ENCODE measurements at places on chromosomes 2 and 18.

DNA sequence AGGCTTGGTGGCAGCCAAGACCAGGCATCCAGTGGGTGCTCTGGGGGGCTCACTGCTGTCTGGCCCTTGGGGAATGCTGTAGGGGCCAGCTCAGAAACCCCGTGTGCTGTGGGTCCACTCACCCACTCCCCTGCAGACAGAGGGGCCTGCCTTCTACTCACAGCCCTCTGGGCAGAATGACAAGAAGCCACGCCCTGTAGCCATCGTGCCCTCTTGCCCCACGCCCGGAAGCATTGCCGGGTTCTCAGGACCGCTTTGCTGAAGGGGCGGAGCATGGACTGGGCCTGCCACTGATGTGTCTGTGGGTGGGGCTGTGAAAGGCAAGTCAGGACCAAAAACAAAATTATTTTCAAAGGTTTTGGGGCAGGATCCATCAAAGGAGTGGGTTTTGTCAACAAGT is 27.8 kb downstream of the GLI2 start:
- DNase-seq = no peak

GRCh38 chr2:196160101-196160500 is 11.3 kb downstream of the STK17B start:
- DNase-seq = peak; percentile 95

DNA sequence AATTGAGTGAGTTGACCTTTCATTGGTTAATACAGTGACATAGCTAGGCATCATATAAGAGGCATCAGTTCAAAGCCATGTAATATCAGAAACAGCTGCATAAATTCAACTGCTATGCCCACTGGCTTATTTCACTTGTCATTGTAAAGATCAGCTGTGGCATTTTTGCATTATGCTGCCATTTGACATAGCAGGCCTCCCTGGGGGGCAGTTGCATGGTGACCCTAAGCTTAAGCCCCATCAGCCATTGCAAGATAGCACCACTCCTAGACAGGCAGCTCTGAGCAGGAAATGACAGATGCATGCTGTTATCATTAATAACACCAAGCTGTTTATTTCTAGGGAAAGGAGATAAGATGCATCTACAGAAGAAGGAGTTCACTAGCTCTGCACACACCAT is 233.4 kb upstream of the CNTNAP5 start:
- DNase-seq = no peak

DNA sequence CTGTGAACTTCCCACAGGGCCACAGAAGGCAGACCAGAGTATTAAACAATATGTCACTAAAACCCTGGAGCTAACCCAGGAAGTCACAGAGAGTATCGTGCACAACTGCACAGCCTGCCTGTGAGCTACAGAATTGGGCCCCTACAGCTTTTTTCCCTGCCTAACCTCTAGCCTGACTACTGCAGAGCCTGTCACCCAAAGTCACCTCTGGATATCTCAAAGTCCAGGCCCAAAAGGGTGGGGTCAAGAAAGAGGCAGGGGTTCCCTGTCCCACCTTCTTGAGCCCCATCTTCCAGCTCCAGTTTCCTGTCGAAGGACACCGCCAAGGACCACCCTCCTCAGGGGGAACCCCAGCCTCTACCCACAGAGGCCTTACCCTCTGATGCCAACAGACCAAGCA is 13.5 kb downstream of the GAD1 start:
- no peak for DNase-seq

GRCh38 chr18:2687390-2688001 is 32.0 kb downstream of the SMCHD1 start:
- DNase-seq = no peak

GRCh38 chr2:56108806-56109205 is 75.0 kb upstream of the CCDC85A start:
- no peak for DNase-seq

- peak; percentile 9 for DNase-seq
Observed at GRCh38 chr2:58571181-58571852, 330.2 kb upstream of the FANCL start.

- no peak for DNase-seq
Observed at GRCh38 chr18:3511980-3512379, 62.0 kb downstream of the TGIF1 start.

- DNase-seq = no peak
Observed at GRCh38 chr2:37232131-37232933, 874 bp downstream of the NDUFAF7 start.

DNA sequence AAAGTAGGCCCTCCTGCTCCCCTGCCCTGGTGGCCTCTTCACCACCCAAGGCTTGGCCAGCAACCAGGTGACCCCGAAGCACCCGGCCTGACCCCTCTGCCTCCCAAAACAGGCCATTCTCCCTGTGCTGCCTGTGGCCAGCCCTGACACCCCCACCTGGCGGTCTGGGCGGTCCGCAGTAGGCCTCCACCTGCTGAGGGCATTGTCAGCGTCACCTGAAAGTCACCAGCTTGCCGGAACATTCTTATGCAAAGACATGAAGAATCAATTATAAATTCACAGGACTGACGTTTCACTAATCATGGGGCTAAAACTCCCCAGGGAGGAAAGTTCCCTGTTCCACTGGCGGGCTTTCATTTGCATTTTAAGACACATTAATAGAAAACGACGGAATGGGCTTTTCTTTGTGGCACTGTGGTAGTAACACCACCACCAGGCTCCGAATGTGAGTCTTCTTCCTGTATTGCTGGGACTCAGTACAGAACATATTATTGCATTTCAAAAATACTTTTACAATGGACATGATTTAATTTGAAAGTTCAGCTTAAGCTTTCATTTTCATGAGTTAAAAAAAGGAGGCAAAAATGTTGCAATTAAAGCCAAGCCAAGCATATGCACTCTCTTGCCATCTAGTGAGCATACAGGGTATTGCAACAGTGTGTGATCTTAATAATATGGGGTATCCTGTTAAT is 57.4 kb downstream of the ADI1 start:
- DNase-seq = no peak

- DNase-seq = no peak
Observed at GRCh38 chr18:35507623-35508022, 9.9 kb upstream of the INO80C start.

DNA sequence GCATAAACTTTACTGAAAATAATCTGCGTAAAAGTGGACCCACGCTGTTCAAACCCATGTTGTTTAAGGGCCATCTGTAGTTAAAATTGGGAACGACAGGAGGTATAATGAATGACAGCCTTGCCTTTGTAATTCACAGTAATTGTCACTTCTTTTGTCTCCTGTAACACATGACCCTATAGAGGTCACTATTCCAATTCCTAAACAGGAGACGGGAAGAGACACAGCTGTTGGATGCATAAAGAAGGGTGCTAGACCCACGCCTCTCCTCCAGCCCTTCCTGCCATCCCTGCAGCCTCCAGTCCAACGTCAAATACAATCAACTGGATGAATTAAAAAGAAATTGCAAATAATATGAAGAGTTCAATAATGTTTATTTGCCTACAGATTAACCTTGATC is 63.1 kb upstream of the NFATC1 start:
- no peak for DNase-seq

GRCh38 chr2:112607680-112608438 is 23.4 kb downstream of the CHCHD5 start:
- no peak for DNase-seq

- DNase-seq = no peak
Observed at GRCh38 chr2:100243631-100244030, 78.7 kb downstream of the LONRF2 start.

DNA sequence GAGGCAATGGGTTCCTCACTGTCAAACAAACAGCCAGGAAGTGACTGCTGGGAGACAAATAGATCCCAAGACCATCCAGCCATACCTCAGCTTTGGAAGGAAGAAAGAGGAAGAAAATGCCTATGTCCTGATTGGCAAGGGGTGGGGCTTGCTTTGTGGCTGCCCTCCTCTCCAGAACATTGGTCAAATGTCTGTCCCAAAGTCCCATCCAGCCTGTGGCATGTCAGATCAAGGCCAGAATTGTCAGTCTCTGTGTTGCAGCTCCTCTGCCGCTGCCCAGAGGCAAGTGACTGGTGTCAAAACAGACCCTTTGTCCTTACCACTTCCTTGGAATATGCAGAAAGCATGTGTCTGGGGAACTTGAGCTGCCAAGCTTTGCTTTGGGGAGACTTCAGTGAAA is 63.0 kb upstream of the SMAD2 start:
- DNase-seq = no peak

- DNase-seq = no peak
Observed at GRCh38 chr2:213766465-213766901, 482.2 kb downstream of the SPAG16 start.

DNA sequence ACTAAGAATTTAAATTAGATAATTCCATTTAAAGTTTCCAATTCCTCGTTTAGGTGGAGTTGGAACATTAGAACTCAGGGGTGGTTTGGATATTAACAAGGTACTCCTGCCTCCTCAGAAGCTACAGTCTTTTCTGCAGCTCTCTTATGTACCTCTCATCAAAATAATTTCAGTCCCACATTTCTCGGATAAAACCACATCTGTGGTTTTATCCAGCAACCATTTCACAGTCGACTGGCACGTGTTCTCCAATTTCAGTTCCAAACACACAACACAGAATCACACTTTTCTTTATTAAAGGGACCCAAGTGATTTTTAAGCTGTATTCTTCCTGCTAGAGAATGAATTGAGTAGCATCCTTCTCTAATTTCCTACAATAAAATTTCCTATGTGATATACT is 22.7 kb upstream of the NFU1 start:
- DNase-seq = no peak

DNA sequence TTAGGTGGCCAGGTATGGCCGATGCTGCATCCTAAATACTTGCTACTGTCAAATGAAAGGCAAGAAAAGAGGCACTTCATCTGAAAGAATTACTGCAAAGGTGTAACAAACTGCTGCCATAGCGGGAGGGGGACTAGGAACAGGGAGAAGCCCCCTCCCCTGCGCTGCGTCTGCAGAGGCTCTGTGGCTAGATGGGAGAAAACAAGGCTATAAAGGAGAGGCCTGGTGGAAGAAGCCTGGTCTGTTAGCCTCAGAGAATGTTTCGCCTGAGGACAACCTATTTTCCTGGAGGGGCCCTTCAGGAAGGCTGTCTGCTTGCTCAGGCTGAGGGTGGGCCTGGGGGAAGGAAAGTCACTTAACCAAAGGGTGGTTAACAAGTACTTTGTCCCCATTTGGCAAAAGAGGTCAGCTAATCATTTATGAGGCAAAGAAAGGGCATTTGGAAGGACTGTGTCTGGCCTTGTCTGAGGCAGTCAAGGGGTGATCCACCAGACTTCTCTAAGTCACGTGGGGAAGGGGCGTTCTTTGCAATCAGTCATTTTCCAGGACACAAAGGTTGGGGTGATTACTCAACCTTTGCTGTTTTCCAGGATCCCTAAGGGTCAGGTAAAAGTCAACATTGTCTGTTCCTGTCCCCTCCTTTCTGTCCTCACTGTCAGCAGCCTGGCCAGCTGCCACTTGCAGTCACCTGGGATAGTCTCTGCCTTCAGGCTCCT is 103.0 kb upstream of the TMEM200C start:
- DNase-seq = no peak

- no peak for DNase-seq
Observed at GRCh38 chr2:120314690-120315366, 31.1 kb upstream of the INHBB start.

GRCh38 chr18:80231151-80231550 is 16.2 kb downstream of the PARD6G start:
- DNase-seq = no peak

DNA sequence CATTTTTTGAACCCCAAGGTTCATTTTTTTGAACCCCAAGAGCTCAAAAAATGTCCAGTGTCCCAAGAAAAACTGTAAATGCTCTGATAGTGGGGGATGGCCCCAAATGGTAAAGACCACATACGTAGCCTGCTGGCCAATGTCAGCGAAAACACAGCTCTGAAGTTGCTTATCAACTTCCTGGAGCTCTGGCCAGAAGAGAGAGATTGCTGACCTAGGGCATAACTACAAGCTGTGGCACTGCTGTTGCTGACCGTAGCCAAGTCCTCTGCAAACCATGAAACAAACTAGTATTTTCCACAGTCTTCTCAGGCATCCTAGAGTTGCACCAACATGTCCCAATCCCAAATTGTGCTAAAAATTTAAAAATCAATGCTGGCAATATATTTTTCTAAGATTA is 50.9 kb downstream of the REEP1 start:
- no peak for DNase-seq

Measured in SIG-M5 (cell line).